ENCODE measurements at places on chromosomes 1 and 21.

- DNase-seq = no peak
Measured at GRCh38 chr1:223819730-223820514, 25.8 kb downstream of the TP53BP2 start.

DNA sequence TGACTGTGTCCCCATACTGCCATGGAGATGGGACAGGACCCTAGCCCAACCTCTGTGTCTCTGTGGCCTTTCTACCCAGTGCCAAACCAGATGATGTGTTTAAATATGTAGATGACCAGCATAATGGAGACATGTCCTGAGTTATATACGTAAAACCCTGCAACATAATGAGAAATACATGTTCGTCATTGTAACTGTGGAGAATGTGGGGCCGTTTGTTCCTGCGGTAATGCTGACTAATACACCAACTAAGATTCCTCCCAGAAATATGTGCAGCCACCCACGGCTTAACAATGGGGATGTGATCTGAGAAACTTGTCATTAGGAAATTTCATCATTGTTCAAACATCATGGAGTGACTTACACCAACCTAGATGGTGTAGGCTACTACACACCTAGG lies 71.7 kb upstream of the SIM2 start:
- no peak for DNase-seq

GRCh38 chr1:204041232-204041767 lies 31.6 kb upstream of the SOX13 start:
- DNase-seq = no peak

GRCh38 chr1:224881762-224882211 lies 47.7 kb upstream of the DNAH14 start:
- DNase-seq = no peak
